ENCODE measurements at places on chromosomes 1 and 21. TPM values are rescaled to one million over a fixed set of nuclear protein-coding genes. Genes with fewer than 3 reads are reported as not detected.

Gene PROK1
- polyA plus RNA-seq: 0.06 TPM

Gene GPR61
- polyA plus RNA-seq: 0.09 TPM

Gene LRRN2
- not detected for polyA plus RNA-seq

Gene DAP3
- polyA plus RNA-seq: 86.5 TPM

Gene CKS1B
- 117 TPM for polyA plus RNA-seq

Gene NTRK1
- not detected for polyA plus RNA-seq
